ENCODE measurements at places on chromosomes 2 and 18.

GRCh38 chr2:108918941-108919341 is 70.1 kb downstream of the EDAR start:
- DNase-seq: no peak

DNA sequence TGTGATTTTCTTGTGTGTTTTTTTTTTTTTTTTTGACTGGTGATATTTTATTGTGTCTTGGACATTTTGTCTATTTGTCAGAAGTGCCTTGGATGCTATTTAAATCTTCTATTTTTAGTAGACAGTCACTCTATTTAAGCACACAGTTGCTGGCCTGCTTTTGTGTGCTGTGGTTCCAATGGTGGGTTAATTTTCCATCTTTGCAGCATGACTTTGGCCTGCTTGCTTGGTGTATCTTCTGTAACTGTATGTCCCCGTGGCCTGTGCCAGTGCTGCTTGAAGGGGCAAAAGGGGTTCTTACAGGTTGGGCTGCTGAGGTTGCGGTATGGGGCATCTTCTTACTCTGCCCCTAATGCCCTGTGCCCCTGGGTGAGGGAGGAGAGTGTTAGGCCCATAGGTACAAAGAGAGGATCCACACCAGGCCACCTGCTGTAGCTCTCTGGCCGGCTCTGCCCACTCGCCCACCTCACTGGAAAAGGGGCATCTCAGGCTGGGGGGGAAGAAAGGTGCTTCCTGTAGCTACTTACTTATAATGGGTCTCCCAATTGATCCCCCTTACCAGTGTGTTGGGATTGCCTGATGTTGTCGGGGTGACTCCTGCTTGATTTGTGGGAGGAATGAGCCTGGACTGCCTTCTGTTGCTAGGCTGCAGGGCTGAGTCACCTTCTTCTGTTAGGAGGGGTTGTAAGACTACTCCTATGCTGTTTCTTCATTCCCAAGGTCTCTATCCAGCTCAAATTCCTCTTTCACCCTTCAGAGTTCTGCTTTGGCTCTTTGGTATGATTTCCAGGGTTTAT is 490.0 kb upstream of the HS6ST1 start:
- no peak for DNase-seq

DNA sequence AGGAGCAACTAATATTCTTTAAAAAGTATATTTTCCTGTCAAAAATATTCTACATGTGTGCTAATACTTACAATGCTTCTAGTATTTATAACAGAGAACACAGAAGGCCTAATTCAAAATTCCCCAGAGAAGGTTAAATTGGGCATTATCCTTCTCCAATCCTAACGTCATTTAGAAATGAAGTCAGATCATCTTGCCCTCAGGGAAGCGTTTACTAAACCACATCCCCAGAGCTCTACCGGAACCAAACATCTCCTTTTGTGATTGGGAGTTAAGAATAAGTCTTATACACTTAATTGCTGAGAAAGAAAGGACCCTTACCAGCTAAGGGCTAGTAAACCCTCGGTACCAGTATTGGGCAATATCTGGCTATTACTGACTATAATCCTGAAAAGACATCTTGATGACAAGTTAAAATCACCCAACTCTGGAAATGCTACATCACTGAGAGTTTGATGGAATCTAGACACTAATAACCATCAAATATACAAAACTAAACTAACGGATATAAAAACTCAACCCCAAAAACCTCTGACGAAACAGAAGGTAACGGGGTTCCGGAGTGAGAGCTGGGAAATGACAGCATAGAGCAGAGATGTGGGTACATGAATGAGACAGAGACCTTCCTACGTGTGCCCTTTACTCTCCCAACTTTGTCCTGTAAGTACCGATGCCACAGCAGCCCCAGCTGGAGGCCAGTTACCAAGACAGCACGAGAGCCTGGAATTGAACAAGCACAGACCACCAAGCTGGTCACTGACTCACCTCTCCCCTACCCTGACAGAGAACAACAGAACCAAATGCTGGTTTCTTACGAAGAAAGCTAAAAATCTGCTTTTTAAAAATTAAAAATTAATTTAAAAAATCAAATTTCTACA is 35.0 kb downstream of the WDSUB1 start:
- DNase-seq: no peak

DNA sequence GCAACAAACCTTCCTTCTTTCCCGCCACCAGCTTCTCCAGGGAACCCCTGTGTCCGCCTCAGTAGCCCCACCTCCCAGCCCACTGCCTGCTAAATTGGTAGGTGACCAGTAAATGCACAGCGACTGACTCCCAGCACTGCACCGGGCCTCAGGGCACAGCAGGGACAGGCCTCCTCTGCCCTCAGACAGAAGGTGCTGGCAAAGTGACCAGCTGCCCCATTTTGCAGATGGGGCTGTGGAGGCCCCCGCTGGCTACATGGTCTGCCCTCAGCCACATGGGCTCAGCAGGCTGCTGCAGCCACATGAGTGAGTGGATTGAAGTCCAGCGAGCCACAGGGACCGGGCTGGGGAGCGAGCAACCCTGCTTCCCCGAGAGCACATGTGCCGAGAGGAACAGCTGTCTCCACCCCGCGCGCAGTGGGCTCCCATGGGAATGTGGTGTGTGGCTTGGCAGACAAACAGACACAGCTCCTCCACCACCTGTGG is 7.8 kb upstream of the NPPC start:
- DNase-seq: no peak

- no peak for DNase-seq
Measured at GRCh38 chr2:227642656-227643055, 23.9 kb upstream of the SCYGR5 start.

Measured in erythroblast (primary cell).